CD4-positive, alpha-beta T cell treated with Interleukin-10 for 1 hour (primary cell): ENCODE measurements at places on chromosomes 7 and 10.

- no peak for DNase-seq
Observed at GRCh38 chr7:151504715-151505326, 14.9 kb downstream of the RHEB start.

- DNase-seq, result no peak
Observed at GRCh38 chr10:43350686-43351085, 20.8 kb upstream of the FXYD4 start.

GRCh38 chr10:101014966-101015581 is 15.5 kb downstream of the LZTS2 start:
- no peak for DNase-seq

DNA sequence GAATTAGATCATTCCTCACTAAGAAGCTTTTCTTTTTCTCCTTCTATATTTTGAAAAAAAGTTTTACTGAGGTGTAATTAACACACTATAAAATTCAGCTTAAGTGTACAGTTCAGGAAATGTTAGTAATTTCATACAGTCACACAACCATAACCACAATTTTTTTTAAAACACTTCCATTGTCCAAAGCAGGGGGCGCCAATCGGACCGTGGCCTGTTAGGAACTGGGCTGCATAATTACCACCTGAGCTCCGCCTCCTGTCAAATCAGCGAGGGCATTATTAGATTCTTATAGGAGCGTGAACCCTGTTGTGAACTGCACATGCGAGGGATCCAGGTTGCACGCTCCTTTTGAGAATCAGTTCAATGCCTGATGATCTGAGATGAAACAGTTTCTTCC is 427.1 kb downstream of the TFEC start:
- no peak for DNase-seq

- DNase-seq, result no peak
Observed at GRCh38 chr7:81810476-81811155, 40.8 kb upstream of the HGF start.

DNA sequence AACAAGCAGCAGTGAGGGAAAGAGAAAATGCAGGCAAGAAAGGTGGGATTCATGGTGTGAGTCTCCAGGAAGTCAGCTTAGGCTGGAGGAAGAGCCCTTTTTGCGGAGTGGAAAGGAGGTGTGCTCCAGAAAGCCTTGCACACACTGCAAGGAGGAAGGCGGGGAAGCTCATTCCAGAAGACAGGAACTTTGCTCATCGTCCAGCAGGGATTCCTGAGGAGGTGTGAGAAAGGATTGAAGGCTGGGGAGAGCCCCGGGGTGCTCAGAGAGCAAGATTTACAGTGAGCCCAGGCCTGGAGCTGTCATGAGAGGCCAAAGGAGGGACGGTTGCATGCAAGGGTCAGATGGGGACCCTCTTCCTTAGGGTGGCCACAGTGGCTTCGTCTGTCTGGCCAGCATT is 17.6 kb downstream of the SLC29A3 start:
- no peak for DNase-seq

- DNase-seq, result no peak
Observed at GRCh38 chr10:76149602-76150138, 718.2 kb downstream of the LRMDA start.

DNA sequence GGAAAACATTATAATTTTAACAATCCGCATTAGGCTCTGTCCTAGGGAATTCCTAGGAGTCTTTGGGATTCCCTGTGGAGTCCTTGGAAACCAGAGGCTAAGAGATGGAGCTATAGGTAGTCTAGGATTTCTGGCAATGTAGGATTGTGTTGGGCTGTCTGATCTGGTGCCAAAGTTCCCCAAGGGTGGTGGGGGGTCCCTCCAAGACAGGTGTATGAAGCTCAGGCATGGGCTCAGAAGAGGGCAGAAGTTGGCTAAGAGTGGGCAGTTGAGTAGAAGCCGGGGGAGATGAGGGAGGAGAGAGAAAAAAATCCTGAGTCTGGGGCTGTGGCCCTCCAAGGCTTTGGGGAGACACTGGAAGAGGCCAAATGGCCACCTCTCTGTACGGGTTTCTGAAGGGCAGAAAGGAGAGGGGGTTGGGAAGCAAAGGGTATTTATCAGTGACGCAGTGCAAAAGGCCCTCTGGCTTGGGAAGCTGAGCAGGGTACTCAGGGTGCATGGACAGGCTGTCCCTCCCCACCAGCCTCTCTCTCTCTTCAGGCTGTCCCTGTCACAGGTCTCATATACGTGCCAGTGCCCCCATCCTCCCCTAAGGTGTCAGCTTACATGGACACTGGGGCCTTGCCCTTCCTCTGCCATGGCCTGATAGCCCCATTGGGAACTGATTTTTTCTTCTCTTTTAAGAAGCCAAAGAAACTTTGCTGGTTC is 929 bp downstream of the HOXA6 start:
- no peak for DNase-seq

GRCh38 chr7:151710646-151711434 is 166.1 kb downstream of the PRKAG2 start:
- no peak for DNase-seq

- DNase-seq, result no peak
Observed at GRCh38 chr10:15315286-15315685, 55.8 kb downstream of the FAM171A1 start.

DNA sequence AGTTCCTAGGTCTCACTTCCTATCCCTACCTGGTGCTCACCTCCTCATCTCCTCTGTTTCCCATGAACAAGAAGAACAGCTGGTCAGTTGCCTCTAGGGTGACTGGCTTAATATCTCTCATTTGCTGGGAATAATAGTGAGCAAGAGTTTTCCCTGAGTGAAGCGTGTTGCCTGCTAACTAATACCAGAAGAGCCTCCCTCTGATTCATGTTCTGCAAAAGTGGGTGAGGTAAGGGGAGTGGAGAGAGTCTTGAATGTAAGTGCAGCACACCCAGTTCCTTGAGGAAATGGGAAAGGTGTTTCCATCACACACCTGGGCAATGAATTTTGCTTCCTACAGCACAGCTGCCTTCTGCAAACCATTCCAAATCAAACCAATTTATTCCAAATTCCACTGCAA is 29.6 kb downstream of the FZD1 start:
- DNase-seq, result no peak

DNA sequence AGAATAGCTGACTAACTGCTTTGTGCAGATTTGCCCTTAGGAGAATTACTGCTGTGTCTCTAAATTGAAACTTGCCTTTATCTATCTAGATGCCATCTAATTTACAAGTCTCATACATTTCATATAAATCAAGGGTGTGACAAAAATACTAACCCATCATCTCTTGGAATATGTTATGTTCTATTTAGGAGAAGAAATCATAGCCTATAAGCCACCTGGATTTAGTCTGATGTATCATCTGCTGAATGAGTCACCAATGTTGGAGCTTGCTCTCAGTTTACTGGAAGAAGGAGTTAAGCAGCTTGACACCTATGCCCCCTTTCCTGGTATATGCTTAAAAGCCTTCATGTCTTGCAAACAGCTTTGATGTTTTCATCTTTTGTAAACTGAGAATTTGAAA is 43.5 kb downstream of the NUP205 start:
- DNase-seq, result no peak

DNA sequence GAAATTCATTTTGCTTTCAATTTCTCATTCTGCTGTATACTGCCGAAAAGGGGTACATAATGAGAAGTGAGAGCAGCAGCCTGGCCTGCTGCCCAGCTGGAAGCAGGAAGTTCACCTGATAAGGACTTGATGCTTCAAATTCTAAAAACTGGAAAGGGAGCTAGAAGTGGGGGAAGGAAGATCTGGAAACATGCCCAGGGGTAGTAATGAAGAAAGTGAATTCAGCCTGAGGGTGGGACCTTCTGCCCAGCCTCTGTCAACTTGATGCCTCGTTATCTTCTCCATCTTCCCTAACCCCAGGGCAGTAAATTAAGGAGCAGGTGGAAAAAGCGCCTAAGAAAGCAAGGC is 69.4 kb downstream of the ARMH3 start:
- DNase-seq, result no peak

DNA sequence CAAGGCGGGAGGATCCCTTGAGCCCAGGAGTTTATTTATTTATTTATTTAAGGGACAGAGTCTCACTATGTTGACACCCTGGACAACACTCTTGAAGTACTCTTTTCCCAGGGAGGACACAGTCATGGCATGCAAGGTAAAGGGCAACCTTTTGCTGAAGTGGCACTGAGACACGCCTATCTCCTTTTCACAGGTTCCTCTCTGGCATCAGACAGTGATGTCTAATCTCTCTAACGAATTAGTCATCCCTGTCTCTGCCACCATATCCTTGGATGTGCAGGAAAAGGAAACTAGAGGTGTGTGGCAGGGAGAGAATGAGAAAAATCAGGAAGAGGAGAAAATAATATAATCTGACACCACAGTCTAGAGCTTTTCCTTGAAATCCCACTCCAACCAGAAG is 19.5 kb downstream of the CPVL start:
- DNase-seq, result no peak

- no peak for DNase-seq
Observed at GRCh38 chr10:94439275-94439861, 37.0 kb downstream of the TBC1D12 start.

GRCh38 chr7:46576950-46577349 is 655.9 kb upstream of the IGFBP3 start:
- no peak for DNase-seq

DNA sequence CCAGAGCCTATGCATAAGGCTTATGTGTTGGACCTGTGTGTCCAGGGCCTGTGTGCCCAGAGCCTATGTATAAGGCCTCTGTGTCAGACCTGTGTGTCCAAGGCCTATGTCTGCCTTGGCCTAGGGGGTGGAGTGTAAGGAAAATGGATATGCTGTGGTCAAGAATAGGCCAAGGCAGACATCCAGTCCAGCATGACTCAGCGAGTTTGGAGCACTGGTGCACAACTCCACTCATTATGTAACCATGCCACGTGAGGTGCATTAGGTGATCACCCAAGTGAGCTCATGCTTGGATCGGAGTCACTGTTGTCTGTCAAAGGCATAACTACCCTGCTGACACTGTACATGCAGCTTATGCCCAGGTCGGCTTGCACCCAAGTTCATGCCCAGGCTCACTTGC is 238.9 kb downstream of the CACNA2D1 start:
- DNase-seq, result no peak

DNA sequence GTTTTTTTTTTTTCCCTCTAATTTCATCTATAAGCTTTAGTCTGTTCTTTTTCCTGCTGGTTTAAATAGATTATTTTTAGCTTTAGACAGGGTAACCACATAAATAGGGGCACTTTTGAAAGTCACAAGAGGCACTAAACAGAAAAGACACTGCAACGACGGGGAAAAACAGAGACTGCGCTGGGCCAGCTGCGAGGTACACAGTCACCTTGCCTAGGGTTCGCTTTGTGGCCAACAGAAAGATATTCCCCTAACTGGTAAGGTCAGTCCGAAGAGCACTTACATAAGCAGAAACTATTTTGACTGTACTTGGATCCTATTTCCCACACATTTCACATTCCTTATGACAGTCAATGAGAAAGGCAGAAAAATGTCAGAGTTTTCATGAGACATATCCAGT is 175.6 kb upstream of the PHF14 start:
- DNase-seq, result no peak

- no peak for DNase-seq
Observed at GRCh38 chr7:141575654-141576448, 24.6 kb downstream of the AGK start.

GRCh38 chr7:155893176-155893575 is 80.9 kb upstream of the SHH start:
- DNase-seq, result no peak

DNA sequence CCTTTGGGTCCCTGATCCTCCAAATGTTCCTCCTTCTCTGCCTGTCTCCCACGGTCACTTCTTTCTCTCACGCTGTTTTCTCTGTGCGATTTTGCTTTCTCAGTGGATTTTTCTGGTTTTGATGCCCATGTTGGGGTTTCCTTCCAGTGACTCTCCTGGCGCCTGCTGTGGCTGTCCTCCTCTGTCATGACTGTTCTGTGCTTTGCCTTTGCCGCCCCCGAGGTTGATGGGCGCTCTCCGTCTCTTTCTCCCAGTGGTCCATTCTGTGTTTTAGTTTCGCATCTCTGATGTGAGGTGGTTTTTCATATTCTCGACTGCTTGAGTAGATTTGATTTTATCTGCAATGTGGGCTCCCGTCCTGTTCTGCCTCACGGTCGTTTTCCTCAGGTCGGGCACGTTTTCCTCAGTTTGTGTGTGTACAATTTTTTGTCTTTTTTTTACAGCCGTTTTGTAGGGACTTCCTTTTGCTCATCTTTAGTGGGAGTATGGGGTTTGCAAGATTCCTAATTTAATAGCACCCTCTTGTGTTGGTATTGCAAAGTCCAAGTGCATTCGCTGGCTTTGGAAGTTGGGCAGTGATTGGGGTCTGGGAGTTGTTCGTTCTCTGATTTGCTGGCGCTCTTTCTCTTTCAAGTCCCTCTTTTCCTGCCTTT is 100.0 kb downstream of the INPP5A start:
- DNase-seq, result peak; percentile 62

- no peak for DNase-seq
Observed at GRCh38 chr7:106063024-106063423, 49.1 kb downstream of the SYPL1 start.

GRCh38 chr10:53601260-53601875 is 828.8 kb upstream of the MBL2 start:
- DNase-seq, result peak; percentile 1

- DNase-seq, result no peak
Observed at GRCh38 chr10:79442171-79443040, 3.0 kb downstream of the ZCCHC24 start.

DNA sequence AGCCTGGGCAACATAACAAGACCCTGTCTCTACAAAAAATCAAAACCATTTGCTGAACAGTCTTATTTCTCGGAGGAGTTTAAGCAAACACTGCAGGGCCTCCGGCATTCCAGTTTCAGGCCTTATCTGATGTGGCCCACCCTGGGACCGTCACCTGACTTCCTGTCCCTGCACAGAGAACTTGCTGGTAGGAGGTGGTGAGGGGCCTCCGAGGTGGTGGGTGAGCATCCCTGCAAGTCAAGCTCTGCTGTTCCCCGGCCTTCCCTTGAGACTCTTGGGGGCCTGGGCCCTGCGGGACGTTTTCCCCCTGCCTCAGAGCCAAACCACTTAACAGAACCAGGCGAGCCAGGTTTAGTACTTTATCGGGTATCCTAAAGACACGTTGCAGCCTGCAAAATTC is 44.5 kb upstream of the AP5Z1 start:
- no peak for DNase-seq

GRCh38 chr7:149334219-149334618 is 72.2 kb downstream of the ZNF783 start:
- DNase-seq, result no peak

GRCh38 chr10:112132435-112132834 is 51.1 kb downstream of the GPAM start:
- no peak for DNase-seq

DNA sequence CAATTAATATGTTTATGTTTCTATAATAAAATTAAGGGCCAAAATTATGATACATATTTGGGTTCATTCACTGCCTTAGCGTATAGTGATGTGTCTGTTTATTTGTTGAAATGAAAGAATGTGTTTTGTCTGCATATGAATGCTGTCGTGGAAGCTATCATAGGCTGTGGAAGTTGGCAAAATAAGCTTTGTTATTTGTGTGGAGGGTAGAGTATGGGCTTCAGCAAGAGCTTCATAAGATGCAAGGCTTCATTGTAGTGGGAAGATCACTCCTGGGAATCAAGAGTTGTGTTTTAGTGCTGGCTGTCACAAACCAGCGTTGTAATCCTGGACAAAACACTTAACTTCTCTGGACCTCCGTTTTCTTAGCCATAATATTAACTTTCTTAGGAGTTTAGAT is 2.5 kb downstream of the SLK start:
- DNase-seq, result no peak
